ENCODE measurements at places on chromosomes 2 and 18.

DNA sequence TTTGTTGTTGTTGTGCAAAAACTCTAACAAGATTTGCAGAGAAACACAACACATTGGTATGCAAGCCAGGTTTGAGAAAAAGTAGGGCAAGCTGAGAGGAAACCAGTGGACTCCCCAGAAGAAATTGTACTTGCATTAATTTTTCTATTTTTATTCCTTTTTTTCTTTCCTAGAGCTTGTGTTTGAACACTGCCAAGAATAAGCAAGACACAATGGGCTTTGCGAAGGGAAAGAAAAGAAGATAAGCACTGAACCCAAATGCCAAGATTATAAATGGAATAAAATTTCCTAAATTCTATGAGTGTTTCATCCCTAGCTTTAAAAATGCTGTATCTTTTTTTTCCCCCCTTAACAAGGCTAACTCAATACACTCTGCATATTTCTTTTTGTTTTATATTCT is 17.0 kb upstream of the CYTIP start:
- DNase-seq: no peak

DNA sequence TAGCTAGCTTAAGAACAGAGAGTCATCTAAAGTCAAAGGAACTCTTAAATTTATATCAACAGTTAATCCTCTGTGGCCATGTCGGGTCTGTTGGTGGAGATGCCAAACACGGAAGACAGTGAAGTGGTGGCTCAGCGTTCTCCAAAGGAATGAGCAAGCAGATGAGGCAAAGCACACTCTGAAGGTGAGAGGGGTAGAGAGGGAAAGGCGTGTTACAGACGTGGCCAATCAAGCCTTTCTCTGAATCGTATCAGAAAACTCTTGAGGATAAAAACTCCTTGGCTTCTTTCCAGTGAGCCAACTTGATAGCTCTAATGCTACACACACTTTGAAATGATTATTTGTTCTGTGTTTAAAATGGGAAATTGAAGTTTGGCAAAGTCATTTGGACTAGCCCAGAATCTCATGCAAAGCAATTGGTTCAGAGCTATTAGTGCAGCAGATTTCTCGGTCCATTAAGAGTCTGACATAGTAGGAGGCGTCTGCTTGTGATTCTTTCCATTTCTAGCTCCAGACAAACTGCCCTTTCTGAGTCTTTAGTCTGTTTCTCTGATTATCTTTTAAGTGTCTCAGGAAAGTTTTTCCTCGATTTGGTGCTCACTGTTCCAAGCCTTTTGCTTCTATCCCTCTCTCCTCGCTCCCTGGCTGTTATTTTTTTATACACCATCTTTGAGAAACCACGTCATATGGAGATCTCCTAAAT is 57.5 kb upstream of the CPO start:
- DNase-seq: no peak

GRCh38 chr18:11468617-11469016 is 140.8 kb upstream of the SLC35G4 start:
- no peak for DNase-seq

DNA sequence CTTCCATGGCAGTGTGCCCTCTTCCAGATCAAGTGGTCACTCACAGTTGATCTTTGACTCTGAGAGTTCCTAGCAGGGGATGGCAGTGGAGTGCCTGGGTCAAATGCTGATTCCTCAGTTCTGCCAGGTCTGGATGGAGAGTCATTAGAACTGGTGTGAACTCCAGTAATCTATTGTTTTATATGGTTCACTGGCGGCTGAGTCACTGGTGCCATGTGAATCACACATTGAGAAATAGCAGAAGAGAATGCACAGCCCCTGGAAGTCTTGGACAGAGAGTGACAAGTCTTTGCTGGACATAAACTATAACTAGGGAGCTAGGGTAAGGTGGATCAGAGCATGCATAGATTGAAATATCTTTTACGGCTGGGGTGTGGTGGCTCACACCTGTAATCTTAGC is 86.9 kb downstream of the EIF2AK3 start:
- DNase-seq: no peak

- DNase-seq: no peak
Observed at GRCh38 chr2:118766871-118767270, 80.6 kb downstream of the EN1 start.

GRCh38 chr18:36895606-36896005 is 66.7 kb downstream of the KIAA1328 start:
- DNase-seq: no peak

GRCh38 chr2:170163411-170164065 is 14.4 kb upstream of the MYO3B start:
- DNase-seq: no peak

- no peak for DNase-seq
Observed at GRCh38 chr2:65835975-65836549, 403.7 kb upstream of the SPRED2 start.

GRCh38 chr2:144505245-144505831 is 14.6 kb downstream of the ZEB2 start:
- DNase-seq: no peak

DNA sequence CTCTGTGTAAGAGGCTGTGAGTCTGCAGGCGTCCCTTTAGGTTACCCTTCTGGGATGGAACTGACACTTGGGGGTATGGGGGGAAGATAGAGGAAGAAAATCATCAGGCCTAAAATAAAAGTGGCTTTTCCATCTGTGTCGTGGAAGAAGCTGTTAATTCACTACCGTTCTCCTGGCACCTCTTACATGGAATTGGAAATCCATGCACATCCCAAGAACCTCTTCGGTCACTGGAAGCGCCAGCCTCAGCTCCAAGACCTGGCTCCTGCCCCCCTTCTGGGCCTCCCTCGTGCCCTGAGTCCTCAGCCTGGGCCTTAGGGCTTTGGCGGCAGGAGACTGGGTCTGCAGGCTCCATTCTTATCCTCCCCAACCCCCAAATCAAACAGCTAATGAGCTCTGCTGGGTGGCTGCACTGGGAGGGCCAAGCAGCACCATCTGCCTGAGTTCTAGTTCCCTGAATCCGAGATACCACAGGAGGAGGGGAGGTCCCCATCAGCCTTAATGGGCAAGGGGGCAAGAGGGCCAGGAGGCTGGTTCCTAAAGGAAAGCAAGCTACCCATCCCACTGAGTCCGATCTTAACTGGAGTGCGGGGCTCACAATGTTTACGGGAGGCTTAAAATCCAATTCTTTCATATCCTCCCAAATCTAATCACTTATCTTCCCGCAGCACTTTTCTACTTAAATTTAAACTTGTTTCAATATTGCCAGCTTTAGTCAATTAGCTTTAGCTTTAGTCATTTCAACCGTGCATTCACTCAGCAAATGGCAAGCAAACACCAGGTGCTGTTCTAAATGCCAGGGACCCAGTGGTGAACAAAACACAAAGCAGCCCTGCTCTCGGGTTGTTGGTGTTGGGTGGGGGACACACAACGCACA is 52.8 kb downstream of the FAM178B start:
- DNase-seq: no peak

- no peak for DNase-seq
Observed at GRCh38 chr2:174776223-174776622, 12.0 kb upstream of the CHRNA1 start.

DNA sequence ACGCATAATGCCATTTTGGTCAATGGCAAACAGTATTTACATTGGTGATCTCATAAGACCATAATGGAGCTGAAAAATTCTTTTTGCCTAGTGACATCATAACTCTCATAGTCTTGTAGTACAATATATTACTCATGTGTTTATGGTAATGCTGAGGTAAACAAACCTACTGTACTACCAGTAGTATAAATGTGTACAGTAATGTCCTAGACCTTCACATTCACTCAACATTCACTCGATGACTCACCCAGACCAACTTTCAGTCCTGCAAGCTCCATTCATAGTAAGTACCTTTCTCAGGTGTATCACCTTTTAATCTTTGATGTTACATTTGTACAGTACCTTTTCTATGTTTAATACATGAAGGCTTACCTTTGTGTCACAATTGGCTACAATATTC is 558.2 kb upstream of the PIK3C3 start:
- DNase-seq: no peak

DNA sequence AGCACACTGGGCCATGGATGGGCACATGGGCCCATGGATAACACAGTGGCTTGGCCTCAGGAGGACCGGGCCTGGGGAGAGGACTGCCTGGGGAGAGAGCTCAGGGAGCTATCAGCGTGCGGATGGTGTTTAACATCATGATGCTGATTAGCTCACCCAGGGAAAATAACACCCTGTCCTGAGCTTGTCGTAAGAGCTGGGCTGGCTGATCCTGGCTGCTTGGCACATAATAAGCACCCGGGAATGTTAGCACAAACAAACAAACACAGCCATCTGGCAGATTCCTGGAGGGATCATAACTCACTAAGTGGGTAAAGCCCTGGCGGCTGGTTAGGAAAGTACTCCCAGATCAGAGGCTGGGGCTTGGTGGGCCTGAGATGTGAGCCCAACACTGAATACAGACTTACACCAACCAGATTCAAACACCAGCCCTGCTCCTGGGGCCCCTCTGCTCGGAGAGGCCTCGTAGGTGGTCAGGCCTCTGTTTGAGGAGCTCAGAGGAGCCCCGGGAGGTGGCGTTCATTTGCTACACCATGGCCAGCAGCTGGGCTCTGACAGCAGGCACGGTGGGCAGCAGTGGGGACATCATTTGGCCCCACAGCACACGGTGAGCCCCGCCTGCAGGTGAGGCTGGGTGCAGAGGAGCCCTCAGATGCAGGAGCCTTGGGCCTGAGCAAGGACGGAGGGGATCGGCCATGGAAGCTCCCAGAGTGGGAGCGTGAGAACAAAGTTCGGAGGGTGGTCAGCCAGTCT is 193.4 kb upstream of the HDAC4 start:
- no peak for DNase-seq

GRCh38 chr2:6957910-6958615 is 40.9 kb downstream of the RNF144A start:
- no peak for DNase-seq

DNA sequence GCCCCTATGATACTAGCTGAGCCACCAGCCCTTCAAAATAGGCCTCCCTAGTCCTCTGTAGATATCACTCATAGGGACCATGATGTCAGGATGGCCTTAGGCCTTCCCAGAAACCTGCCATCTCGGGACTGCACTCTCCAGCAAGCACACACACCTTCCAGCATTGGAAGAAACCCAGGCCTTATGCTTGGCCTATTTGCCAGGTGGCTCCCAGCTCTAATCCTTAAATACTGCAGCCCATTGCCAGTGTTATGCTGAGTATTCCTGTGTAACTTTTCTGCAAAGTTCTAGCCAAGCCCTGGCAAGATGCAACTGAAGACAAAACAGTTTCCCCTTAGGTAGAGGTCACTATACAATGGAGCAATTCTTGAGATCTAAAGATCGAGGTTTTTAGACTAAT is 316.5 kb downstream of the SETBP1 start:
- no peak for DNase-seq

DNA sequence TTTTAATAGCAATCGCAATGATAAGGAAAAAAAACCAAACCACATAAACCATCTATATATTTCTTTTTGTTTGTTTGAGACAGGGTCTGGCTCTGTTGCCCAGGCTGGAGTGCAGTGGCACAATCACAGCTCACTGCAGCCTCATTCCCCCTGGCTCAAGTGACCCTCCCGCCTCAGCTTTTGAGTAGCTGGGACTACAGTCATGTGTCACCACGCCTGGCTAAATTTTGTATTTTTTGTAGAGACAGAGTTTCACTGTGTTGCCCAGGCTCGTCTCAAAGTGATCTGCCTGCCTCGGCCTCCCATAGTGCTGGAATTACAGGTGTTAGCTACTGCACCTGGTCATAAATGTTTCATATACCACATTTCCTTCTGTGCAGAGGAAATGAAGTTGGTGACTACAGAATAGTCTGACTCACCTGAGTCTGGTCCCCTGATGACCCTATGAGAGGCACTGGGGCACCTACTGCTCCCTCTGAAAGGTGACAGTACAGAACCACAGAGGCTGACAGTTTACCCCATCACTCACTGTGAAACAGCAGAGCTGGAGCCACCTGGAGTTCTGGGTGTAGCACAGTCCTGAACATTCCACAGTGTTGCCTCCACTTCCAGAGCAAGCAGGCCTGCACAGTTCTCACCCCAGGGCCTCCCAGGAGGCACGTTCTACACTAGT is 183.7 kb upstream of the PXDN start:
- no peak for DNase-seq

DNA sequence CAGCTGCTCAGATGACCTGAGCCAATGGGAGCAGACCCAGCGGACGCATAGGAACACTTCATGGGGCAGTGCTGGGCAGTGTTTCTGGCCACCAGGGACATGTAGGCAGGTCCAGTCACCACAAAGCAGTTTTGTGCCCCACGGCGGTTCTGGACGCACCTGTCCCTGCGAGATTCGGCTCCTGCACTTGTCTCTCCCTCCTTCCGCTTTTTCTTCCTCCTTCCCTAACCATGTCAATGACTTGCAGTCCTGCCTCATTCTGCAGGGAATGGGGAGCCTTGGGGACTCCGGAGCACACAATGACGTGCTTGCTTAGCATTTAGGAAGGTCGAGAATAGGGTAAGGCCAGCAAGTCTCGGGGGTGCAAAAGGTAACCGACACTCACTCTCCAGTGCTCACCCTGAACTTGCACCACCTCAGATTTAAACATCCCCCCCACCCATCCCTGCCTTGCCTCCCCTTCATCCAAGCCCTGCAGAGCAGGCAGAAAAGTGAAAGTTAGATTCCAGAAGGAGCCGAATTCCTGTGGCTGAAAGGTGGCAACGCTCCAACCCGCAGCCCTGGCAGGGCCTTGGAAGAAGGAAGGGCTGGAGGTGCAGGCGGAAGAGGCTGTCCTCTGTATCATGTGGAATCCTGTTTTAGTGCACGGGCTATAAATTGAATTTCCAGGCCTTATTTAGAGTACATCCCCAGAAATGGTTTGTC is 40.5 kb upstream of the ATG16L1 start:
- no peak for DNase-seq

DNA sequence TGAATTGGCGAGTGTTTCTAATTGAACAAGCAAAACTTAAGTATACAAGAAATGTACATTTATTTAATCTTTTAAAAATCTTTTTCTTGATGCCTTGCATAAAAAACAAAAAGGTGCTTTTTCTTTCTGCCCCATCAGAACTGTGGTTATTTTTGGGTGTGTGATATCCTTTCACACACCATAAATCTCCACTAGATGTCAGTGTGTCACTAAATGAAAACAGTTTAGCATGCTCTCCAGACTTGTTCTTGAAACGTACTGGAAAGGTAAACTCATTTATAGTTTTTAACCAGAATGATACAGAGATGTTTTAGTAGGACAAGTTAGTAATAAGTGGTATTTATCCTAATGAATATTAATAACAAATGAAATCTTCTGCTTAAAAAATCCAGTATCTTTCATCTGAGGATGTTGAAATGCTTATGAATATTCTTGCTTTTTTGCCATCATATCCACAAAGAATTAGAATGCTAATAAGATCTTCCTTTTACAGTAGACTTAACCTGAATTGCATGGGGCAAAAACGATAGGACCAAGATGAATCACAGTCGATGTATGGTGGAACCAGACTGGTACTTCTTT is 96.8 kb downstream of the UBE2E3 start:
- DNase-seq: no peak

Measured in stimulated activated CD4-positive, alpha-beta T cell treated with anti-CD3 and anti-CD28 coated beads, Interleukin-1b, Interleukin-23, amount 100 ng/mL, for 1 hour (primary cell).